Mesenteric fat pad (tissue), 1 donor: ENCODE measurements at places on chromosomes 4 and X. TPM values are rescaled to one million over a fixed set of nuclear protein-coding genes. Genes with fewer than 3 reads are reported as not detected.

Gene ADH1C
- total RNA-seq, result 79.9 TPM

Gene STS
- total RNA-seq, result 30.8 TPM

Gene HMGB3
- total RNA-seq, result 15.3 TPM

Gene GPM6B
- 2.3 TPM for total RNA-seq

GRCh38 chr4:113978561-113979147 lies 793 bp downstream of the ARSJ start:
- no peak for DNase-seq

DNA sequence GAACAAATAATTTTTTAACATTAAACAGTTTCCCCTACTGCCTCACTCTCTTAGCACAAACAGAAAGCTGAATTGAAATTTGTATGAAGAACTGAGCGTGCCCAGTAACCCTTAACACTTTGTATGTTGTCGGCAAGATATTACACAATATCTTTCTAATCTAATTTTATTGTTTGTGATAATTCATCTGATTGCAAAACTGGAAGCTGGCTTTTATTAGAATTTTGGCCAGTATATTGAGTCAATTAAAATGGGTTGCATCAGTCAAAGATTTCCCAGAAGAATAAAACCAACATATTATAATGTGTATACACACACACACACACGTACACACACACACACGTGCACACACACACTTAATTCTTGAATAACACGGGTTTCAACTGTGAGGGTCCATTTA lies 2332.1 kb downstream of the PCDH7 start:
- DNase-seq, result no peak

DNA sequence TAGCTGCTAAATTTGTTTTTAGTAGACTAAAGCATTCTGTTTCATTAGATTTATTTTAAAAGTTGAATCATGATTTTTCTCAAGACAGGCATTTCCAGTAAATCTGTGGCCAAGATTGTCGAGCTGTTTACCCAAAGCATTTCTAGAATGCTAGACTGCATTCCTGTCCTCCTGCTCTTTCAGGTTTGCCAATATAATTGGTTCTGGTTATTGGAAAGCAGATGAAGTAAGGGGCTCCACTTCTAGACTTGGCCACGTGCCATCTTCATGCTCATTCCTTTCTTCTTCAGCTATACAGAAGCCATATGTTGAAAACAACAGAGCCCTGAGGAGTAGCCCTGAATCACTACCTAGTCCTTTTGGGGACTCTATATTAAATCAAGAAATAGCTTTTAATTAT lies 62.5 kb downstream of the PGRMC2 start:
- no peak for DNase-seq

GRCh38 chrX:41468647-41469323 lies 21.6 kb downstream of the NYX start:
- peak; percentile 26 for DNase-seq

DNA sequence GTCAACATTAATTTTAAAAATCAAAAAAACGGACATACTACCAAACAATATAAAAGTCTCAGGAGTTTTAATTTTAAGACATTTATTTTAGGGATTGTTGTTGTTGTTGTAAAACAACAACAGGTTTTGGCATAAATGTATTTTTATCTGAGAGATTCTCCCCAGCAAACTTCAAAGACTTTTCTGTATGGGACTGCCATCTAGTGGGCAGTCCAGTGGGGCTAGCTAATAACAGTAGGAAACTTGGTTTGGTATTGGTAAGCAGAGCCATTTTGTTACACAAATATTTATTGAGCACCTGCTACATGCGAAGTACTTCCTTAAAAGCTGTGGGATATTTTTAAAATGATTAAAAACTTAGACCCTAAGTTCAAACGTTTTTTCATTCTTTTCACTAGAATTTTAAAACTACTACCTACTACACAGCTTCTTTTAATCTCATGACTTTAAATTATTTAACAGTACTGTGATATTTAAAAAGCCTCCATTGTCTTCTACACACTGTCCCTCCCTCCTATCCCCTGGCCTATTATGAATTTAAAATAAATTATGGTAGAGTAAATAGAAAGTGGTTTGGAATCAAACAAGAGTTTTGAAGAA lies 1028.4 kb upstream of the INTU start:
- no peak for DNase-seq

DNA sequence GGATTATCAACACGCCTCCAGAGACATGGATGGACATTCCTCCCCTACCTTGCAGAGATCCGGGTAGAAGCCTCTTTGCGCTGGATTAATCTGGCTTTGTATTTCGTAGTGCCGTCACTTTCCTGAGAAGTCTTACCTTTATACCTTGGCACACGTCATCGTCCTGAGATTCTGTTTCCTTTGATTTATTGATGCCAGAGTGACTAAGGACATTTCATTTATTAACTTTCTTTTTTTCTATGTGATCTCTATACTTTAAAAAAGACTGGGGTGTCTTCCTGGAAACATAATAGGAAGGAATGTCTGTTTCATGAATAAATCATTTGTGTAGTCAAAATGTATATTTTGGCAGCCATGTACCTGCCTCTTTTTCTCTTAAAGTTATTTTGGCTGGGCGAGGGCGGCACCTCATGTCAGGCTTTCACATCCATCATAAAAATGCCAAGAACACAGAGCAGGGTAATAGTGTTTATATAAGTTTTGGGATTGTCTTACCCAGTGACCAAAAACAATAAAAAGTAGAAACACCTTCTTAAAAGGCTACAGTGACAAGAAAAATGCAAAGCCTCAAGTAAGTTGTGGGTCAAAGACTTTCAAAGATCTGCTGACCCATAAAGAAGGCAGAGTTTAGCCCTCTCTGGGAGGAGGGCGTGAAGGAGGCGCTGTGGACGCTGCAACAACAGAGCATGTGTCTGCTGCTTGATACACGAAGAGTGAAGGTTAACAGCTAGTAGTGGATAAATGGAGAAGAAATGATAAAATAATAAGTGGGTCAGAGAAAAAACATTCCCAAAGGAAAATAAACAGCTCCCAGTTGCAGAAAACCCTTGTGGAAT lies 124.4 kb downstream of the SHROOM3 start:
- DNase-seq, result no peak

DNA sequence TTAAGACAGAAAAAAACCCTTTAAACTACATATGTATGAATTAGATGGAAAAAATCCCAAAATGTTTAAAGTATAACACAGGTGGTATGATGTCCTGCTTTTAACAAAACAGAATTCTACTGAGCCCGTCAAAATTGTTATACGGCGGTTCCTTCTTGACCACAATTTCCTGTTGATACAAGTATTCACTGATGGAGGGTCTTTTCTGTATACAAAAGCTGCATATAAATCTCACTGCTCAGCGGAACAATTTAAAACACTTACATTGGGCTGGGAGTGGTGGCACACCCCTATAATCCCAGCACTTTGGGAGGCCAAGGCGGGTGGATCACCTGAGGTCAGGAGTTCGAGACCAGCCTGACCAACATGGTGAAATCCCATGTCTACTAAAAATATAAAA lies 62.4 kb downstream of the RPS6KA3 start:
- no peak for DNase-seq

DNA sequence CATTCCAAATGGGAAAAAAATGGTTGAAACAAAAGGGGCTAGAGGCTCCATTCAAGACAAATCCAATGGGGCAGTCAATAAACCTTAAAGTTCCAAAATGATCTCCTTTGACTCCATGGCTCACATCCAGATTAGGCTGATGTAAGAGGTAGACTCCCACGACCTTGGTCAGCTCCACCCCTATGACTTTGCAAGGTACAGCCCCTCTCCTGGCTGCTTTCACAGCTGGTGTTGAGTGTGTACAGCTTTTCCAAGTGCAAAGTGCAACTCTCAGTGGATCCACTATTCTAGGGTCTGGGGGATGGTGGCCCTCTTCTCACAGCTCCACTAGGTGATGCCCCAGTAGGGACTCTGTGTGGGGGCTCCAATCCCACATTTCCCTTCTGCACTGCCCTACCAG lies 21.5 kb downstream of the SULT1B1 start:
- no peak for DNase-seq

DNA sequence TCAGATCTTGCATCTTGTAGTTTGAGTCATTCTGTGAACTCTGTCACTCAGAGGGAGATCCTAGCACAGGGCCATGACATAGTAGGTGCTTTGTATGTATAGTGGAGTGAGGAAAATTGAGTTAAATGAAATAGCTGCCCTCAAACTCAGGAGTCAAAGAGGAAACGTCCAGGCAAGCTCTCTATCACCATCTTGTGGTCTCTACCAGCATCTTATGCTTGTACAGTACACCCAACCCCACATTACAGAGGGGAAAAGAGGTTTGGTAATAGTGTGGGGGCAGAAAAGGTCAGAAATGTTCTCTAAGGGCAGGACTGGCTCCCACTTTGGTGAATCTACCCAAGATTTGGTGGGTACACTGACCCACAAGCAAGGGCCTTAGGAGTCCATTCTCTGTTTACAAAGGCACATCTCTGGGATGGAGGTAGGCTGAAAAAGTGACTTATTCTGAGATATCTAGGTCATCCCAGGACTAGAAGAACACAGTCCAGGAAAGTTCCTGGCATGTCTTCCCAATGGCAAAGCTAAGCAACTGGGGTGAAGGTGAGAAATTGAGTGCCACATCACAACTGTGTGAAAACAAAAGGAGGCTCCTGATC lies 131.8 kb downstream of the OR13H1 start:
- DNase-seq, result no peak

DNA sequence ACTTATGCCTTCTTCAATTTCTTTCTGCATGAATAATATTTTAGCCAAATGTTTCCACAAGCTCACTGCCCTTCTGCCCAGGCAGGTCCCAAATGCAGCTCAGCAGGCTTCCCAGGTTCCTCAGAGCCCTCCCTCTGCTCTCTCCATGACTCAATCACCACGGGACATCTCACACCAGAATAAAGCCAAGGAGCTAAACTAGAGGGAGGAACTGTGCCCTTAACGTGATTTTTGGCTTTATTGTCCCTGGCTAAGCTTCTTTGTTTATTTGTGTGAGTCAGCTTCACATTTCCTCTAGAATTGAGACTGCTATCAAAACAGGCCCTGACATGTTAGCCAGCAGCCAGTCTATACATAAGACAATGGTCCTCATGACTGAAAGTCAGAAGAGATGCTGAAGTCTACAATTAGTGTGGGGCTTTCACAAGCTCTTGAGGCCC lies 186.4 kb upstream of the GALNT7 start:
- no peak for DNase-seq

DNA sequence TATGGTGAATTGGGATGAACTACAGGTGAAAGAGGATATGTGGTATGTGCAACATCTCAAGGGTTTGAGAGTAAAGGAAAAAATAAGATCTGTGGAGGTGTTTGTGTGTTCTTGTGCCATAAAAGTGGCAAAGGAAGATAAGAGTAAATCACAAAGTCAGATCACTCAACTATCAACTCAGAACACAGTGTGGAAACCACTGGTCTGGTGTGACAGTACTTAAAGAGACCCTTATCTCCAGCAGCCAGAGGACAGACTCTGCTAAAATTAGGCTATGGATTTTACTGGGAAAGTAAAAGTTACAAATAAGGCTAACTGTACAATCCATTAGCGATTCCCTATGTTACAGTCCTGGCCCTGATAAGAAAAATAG lies 54.0 kb upstream of the PRDM8 start:
- DNase-seq, result no peak

- no peak for DNase-seq
Measured at GRCh38 chr4:80489798-80490197, 154.3 kb downstream of the CFAP299 start.

DNA sequence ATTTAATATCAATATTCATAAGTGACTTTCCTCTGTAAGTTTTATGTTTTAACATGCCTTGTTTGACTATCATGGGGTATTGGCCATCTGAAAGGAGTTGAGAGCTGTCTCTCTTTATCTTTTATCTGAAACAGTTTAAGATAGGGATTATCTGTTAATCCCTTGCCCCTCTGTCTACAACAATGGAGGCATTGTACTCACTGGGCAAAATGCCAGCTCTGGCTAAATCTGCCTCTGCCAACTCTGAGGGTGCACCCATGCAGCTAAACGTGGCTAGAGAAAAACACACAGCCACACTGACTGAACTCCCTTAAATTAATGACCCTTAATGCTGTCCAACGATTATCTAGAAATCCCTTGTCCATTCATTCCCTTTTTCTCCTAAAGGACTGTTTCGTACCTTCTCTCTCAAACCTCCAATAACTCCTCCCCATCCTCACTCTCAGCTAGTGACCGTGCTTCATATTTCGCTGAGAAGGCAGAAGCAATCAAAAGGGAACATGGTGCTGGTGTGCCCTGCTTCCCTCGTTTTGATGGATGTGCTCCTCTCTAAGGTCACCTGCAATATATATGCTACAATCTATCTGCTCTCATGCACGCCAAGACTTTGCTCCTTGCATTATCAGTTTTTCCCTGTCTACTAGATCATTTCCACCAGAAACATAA lies 10.3 kb downstream of the PHKA2 start:
- DNase-seq, result no peak
